CD4-positive, alpha-beta T cell treated with Interleukin-6 for 4 hours (primary cell): ENCODE measurements at places on chromosomes 3 and 15.
A peak's percentile ranks its signal among the peaks of the same experiment; 100 is the strongest.

- DNase-seq = peak; percentile 89
These were observed 67.8 kb downstream of the FMN1 start for GRCh38 chr15:33126559-33127290.

GRCh38 chr3:66390013-66390412 is 110.8 kb downstream of the LRIG1 start:
- DNase-seq = no peak

GRCh38 chr15:87944050-87944449 is 312.5 kb downstream of the NTRK3 start:
- DNase-seq = no peak

GRCh38 chr3:115903843-115904242 is 280.5 kb downstream of the GAP43 start:
- no peak for DNase-seq

DNA sequence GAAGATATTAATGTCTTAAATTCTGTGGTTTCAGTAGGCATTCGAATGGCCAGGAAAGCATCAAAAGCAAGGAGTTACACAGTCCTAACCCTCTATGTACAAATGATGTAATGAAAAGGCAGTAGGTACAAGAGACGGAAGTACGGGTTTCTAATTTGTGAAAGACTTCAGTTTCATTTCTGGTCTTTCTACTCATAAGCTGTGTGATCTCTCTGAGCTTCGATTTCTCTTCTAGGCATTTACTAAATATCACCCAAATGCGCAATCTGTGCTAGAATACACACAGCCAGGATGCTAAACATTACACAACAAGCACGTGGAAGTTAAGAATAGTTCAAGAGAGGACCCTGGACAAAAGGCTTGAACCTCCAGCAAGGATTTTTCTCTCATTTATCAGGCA is 17.9 kb upstream of the STIMATE start:
- DNase-seq = no peak

DNA sequence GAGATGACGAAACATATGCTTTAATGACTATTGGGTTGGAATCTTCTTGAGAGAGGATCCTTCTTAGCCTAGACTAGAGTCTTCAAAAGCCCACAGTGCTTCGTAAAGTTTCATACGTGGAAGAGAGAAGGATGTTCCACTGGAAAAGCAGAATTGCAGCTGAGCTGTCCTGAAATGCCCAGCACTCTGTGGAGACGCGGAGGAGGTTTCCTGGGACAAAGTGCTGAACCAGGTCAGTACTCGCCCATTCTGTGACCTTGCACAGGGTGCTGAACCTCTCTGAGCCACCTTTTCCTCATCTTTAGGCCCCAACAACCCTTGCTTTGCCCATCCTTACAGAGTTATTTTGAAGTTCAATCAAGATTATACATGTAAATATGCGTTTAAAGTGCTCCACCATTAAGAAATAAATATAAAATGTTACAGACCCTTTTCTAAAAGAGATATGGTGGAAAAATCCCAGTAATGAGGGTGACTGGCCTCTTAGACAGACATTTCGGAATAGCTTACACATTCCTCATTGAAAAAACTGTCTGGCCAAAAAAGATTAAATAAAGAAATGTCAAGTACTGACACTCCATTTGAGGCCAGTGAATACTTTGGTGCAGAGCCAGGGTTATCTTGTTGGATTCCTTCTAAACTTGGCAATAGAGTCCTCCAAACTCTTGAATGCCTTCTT is 4.2 kb upstream of the MAGEF1 start:
- no peak for DNase-seq

GRCh38 chr3:38084334-38085310 is 45.6 kb downstream of the DLEC1 start:
- DNase-seq = no peak

- DNase-seq = no peak
These were observed 268.7 kb downstream of the BBX start for GRCh38 chr3:107791450-107791849.

GRCh38 chr3:39178553-39178952 is 13.8 kb downstream of the XIRP1 start:
- no peak for DNase-seq

DNA sequence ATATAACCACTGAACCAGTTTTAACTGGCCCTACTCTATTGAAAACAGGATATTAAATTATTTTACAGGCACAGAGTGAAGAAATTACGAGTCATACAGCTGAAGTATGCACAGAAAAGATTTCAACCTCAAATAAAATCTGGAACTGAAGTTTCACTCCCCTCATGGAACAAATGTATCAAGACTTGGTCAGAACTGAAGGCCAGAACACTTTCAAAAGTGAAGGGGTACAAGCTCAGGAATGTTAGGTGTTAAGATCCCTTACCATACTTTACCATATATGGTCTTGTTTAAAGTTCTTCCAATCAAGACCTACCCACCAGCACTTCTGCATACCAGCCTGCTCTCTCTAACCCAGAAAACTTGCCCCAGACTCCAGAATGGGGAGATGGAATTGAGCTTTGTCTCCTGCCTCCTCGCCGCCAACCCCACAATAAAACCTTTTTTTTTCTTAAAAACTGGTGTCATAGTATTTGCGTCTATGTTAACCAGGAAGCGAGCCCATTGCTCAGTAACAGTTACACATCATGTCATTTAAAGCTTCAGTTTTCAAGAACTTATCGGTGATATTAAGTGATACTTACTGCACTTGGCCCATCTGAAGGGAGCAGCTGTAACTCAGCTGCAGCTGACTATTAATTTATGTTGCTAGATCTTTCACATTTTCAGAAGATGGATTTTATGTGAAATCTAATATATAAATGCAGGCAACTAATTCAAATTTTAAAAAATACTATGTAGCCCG is 59.9 kb downstream of the OXSM start:
- no peak for DNase-seq

- DNase-seq = no peak
These were observed 78.6 kb downstream of the PEX5L start for GRCh38 chr3:179958143-179958542.

GRCh38 chr15:93515256-93516051 is 426.4 kb upstream of the RGMA start:
- DNase-seq = no peak

DNA sequence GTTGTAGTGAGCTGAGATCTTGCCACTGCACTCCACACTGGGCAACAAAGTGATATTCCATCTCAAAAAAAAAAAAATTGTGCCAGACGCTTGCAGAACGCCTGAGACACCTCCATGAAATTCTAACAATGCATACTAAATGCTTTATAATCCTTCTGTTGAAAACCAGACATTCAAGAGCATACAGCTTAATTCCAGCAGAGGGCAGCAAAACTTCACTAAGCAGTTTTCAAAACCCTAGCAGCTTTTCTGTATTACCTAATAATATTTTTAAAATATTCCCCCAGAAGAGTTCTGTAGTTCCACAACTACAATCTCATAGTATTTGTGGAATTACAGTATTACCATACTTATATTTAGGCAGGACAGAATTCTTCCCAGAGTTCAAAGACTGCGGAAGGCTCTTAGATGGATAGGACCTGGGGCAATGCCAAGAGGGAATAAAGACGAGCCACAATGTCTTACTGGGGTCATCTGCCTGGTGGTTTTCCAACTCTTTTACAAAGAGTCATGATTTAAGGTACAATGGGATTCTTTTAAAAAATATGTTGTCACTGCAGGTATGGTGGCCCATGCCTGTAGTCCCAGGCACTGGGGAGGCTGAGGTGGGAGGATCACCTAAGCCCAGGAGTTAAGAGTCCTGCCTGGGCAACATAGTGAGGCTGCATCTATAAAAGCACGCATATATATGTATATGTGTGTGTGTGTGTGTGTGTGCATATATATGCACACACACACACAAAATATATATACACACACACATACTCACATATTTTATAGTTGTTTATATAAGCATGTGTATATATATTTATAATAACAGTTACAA is 19.6 kb upstream of the TASOR start:
- DNase-seq = peak; percentile 67

DNA sequence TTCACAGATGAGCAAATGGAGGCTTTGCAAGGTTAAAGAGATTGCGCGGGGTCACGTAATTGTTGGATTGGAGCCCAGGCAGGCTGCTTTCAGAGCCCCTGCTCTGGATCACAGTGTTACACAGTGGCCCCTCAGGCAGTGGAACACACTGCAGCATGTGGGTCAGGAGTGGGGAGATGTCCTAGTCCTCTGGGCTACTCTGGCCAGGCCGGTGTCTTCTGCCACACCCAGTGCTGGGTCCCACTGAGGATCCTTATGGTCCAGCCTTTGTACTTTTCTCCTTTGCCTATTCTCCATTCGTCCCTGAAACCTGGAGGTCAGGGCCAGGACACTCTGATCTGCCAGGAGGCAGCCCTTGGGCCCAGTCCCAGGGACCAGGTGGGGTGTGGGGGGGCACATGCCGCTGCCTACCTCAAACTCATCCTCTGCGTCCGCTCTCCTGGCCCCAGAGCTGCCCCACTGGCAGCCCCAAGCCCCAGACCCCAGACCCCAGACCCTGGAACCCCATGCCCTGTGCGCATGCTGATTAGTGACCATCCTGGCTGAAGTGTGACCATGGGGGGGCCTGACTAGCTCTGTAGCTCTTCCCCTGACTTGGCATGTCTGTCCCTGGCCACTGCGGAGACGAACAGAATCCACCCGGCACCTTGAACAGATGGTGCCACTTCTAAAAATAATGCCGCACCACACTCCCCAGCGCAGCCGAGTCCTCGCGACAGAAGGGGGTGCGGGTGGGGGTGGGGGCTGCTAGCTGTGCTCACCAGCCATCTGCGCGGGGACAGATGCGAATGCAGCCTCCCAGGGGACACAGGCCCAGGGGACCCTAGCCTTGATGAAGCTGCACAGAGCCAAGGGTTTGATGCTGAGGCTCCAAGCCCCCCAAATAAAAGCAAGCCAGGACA is 41.6 kb downstream of the ATP2B2 start:
- DNase-seq = no peak

- DNase-seq = no peak
These were observed 31.1 kb upstream of the NEO1 start for GRCh38 chr15:73021139-73021621.

GRCh38 chr3:148158210-148158609 is 539.5 kb upstream of the AGTR1 start:
- no peak for DNase-seq

DNA sequence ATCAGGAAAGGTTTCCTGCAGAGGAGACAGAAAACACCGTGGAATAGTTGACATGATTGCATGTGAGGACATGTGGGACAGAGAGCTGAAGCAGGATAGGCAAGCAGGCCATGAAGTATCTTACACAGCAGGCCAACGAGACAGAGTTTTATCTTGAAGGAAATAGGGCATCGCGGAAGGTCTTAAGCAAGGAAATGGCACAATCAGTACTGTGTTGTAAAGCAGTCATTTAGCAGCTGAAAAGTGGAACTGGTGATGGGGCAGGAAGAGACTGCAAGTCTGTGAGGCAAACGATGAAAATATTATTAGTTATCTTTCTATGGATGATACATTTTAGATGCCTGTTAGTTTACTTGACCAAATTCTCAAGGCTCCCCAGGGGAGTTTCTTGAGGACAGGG is 535.1 kb downstream of the SOX2 start:
- no peak for DNase-seq

GRCh38 chr15:31263751-31264558 is 62.7 kb upstream of the KLF13 start:
- peak; percentile 86 for DNase-seq

GRCh38 chr3:162699291-162699690 is 1202.7 kb downstream of the OTOL1 start:
- DNase-seq = no peak

DNA sequence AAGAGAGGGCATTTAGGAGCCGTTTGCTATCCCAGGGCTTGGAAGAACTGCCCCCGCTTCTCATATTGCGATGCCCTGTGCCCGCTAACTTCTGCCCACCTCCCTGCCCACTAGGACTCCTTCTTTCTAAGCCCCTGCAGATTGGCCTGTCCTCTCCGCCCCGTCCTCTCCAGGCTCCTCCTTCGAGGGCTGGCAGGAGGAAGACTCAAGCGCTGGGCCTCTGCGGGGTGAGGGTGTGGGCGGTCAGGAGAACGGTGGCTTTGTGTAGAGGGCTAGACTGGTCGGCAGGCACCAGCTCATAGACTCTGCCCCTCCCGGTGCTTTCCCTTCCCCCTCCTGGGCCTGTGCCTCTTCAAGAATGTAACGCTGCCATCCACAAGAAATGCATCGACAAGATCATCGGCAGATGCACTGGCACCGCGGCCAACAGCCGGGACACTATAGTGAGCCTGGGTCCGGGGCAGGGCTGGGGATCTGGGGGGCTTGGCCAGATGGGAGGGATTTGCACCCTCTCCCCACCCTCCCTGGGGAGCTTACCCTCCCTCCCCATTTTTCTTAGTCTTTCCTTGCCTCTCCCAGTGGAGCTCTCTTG is 21.9 kb downstream of the PRKCD start:
- no peak for DNase-seq

GRCh38 chr15:54045397-54045796 is 67.2 kb downstream of the UNC13C start:
- DNase-seq = no peak

GRCh38 chr15:64247906-64248541 is 85.2 kb upstream of the PPIB start:
- DNase-seq = peak; percentile 17

DNA sequence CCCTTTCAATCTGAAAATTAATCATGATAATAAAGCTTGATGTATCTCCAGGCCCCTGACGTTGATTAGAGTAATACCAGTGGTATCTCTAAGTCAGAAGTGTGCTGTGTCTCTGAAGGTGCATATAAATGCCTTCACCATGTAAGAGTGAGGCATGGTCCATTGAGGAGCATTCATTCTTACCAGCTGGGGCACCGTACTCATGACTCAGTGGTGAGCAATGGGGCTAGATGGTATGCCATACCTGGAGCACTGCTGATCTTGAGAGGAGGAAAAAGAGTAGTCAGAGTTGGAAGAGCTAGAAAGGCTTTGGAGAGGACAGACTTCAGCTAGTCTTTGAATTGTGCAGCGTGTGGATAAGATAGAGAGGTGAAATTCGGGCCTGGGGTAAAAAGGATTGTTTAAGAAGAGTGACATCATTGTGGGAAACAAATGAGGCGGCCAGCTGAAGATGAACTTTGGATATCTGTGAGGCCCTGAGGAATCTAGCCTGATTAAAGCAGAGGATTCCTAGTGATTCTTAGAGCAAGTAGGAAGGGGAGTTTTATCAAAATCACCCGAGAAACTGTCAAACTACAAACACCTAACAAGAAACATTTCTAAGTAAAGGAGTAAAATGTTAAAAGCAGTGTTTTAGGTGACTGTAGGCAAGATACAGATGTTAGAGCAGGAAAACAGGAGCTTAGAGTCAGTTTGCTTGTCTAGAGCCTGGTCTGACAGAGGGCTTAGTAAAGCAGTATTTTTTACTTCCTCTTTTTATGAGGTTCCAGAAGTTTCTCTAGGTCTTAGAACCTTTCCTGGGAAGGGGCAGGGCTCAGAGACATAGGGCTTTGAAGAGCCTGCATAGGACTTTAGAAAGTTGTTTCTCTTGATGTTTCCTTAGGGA is 13.6 kb downstream of the TMOD3 start:
- DNase-seq = no peak
